ENCODE measurements at places on chromosomes 6 and 20.

- no peak for DNase-seq
Observed at GRCh38 chr6:156457601-156458000, 319.6 kb upstream of the ARID1B start.

GRCh38 chr20:62938105-62938888 is at the start of gene GID8:
Gene GID8 (plus strand): TSS chr20:62938147. CDS start chr20:62941503, 3,356 bp downstream.
- peak; percentile 61 for DNase-seq

DNA sequence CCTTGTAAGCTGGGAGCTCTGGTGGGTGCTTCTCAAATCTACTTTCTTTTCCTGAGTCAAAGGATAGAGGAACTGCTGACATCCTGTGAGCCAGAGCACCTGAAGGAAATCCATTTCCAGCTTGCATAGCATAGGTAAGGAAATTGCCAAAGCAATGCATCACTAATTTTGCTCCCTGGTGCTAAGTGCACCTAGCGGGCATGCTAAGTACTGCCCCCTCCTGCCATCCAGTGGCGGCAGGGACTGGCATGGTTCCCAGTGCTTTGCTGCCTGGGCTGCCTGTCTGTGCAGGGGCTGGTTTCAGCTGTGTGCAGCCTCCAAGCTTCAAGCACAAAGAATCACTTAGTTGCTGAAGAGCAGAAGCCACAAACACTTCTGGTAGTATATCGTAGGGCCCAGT is 63.9 kb downstream of the FARS2 start:
- DNase-seq: no peak

GRCh38 chr6:152121910-152122309 is 314.4 kb downstream of the ESR1 start:
- DNase-seq: no peak

DNA sequence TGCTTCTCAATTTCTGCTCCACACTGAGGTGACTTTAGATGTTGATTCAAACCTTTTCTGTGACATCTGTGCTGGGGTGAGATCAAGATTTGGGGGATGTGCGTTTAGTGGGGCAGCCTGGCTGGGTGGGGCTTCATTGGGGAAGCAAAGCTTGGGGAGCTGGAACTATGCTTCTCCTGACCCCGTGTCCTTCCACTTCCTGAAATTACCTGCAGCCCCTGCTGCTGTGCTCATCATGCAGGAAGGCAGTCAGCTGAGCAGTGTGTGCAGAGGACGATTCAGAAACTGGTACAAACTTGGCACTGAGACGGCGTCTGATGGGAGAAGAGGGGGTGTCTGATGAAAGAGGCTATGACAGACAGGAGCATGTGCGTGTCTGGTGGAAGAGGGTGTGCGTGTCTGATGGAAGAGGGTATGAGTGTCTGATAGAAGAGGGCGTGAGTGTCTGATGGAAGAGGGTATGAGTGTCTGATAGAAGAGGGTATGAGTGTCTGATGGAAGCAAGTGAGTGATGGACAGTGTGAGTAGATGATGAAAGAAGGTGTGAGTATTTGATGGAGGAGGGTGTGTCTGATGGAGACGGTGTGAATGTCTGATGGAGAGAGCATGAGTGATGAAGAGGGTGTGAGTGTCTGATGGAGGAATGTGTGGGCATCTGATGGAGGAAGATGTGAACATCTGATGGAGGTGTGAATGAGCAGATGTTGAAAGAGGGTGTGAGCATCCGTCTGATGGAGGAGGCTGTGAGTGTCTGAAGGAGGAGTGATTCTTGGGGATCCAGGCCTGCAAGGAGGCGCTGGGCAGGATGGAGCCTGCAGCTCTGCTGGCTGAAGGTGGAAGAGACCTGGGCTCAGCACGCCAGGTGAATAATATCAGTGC is 103.4 kb downstream of the SYCP2 start:
- DNase-seq: no peak

GRCh38 chr20:54633374-54634355 is 158.3 kb downstream of the DOK5 start:
- DNase-seq: no peak

GRCh38 chr6:34793877-34794276 is 2.0 kb downstream of the BLTP3A start:
- no peak for DNase-seq

DNA sequence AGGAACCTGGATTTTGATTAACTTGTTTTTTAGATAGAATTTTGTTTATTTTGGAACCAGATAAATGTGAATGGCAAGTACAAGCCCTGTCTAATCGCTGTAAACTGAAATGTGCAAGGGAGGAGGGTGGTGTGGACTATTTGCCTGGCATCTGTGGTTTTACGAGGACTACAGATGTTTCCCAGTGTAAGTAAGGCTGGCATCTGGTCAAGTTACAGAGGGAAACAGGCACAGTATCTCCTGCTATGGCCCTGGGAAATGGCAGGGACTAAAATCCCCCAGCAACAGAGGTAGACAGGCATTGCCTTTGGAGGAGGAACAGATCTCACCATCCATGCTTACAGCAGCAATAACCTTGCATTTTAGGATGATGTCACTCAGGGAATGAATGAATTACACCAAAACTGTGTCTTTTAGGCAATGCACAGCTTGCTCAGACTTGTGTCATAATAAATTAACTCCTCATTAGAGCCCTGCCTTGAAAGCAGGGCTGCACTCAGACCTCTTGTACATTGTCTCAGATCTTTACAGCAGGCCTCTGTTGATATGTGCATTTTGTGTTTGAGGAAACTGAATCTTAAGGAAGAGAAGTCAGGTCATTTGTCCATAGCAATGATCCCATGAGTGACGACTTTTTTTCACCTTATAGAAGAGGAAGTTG is 96.2 kb downstream of the TCP11 start:
- no peak for DNase-seq

GRCh38 chr6:128763599-128764300 is 119.2 kb upstream of the LAMA2 start:
- DNase-seq: no peak

DNA sequence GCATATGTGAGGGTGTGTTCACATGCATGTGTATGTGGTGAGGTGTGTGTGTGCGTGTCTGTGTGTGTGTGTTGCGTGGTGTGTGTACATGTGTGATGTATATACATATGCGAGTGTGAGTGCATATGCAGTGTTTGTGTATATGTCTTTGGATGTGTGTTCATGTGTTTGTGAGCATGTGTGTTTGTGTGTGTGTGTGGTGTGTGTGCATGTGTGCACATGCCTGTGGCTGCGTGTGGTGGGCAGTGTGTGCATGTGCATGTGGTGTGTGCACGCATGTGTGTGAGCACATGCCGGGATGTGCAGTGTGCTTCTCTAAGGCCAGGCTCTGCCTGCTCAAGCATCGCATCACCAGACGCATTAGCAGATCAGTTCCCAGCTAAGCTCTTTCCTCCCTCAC is 5.7 kb downstream of the THBS2 start:
- DNase-seq: no peak

DNA sequence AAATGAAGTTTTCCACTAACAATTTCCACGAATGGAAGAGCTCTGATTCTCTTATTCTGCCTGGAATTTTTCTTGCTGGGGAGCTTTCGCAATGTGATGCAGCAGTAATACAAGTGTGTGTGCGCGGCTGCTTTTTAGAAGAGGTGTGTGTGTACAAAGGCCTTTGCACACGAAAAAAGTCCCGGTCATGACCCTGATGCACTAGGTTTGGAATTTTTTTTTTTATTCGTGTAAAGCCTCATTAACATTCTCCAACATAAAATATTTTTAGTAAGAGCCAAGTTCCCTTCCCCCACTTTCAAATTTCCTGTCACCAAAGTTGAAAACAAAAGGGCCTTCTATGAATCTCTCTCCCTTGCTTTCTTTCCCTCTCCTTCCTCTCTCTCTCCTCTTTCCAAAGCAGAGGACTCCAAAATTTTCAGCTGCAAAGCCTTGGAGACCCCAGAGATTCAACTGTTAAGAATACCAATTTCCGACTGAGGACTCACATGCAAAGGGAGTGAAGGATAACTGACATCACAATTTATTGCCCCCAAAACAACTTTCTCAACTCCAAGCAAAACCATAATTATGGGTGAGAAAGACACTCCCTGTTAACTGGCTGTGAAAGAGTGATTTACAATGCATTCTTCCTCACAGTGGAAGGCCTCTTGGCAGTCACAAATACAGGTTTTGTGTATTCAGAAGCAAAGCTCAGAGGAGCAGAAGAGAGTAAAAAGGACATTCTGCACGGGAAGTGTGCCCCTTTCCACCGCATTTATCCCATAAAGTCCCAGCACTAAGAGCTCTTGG is 421.2 kb upstream of the JARID2 start:
- DNase-seq: no peak

DNA sequence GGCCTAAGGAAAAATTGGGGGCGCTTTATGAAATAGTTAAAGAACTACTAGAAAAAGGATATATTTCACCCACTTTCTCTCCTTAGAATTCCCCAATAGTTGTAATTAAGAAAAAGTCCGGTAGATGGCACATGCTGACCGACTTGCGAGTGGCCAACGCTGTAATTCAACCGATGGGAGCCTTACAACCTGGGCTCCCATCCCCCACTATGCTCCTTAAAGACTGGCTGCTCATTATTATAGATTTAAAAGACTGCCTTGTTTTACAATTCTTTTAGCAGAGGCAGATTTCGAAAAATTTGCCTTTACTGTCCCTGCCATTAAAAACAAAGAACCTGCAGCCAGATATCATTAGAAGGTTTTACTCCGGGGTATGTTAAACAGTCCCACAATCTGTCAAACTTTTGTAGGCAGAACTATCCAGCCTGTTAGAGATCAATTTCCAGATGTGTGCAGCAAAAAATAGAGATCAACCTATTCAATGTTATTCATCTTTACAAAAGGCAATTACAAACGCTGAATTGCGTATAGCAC is 58.5 kb upstream of the PRSS16 start:
- peak; percentile 84 for DNase-seq

DNA sequence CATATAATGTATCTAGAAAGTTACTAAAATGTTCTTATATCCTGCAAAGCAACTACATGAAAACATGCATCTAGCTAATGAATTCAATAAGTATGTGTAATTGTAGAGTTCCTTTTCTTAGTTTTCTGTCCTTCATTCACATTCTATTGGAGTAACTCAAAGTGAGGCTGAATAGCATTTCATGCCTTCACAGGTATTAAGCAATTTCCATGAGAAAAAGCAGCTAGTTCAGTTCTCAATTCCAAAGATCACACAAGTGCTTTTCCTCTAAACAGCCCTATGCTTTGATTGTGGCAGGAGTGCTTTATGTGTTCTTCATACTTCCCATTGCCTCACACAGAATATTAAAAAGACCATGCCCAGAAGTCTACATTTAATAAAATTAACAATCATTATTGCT is 274.9 kb downstream of the RFPL4B start:
- DNase-seq: no peak

GRCh38 chr6:135030056-135030473 is 24.6 kb downstream of the HBS1L start:
- peak; percentile 45 for DNase-seq

DNA sequence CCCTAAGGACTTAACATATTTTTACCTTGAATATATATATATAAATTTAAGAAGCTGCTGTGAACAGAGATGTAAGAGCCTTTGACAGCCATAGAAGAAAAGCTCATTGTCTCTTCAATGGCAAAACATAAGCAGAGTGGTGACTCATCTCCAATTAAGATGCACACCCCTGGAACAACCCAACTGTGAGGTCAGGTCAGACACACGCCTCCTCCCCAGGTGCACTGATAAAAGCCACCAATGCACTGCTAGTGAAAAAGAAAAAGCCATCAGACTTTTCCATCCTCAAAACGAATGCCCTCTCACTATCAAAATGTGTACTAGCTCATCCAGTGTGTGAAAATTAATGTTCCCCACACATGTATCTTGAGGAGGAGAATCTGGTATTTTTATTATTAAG is 100.1 kb downstream of the SMLR1 start:
- DNase-seq: no peak

DNA sequence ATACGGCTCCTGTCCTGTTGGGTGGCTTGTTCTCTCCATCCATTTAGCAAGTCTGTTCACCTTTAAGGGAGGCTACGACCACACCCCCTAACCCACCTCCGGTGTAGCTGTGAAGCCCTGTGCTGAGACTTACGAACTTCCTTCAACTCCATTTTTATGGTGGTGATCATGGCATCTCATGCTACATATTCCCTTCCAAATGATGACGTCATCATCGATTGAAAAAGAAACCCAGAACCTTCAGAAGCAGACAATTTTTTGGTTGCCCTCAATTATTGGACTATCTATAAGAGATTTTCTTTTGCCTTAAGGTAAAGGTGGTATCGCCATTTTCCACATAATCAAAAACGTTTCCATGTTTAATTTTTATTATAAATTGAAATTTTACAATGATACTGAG is 389.0 kb downstream of the CBLN4 start:
- DNase-seq: no peak

DNA sequence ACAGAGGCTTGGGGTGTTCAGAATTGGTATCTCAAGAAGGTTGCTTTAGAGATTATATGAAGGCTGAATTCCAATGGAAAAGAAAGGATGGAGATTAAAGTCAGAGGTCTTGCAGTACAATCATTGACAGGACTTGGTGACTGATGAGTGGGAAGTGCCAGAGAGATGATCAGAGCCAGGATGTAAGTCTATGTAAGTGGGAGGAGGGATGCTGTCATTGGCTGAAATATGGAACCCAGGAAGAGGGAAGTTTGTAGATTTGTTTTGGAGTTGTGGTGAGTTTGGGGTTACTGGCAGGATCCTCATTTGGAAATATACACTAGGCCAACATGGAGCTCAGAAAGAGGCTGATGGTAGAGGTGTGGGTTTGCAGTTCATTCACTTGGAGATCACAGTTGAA is 23.8 kb upstream of the TNFAIP3 start:
- no peak for DNase-seq

- no peak for DNase-seq
Observed at GRCh38 chr20:14643146-14643545, 305.7 kb upstream of the FLRT3 start.

All from CD4-positive, CD25-positive, alpha-beta regulatory T cell (primary cell).